RKO (cell line): ENCODE measurements at places on chromosomes 2 and 18.

DNA sequence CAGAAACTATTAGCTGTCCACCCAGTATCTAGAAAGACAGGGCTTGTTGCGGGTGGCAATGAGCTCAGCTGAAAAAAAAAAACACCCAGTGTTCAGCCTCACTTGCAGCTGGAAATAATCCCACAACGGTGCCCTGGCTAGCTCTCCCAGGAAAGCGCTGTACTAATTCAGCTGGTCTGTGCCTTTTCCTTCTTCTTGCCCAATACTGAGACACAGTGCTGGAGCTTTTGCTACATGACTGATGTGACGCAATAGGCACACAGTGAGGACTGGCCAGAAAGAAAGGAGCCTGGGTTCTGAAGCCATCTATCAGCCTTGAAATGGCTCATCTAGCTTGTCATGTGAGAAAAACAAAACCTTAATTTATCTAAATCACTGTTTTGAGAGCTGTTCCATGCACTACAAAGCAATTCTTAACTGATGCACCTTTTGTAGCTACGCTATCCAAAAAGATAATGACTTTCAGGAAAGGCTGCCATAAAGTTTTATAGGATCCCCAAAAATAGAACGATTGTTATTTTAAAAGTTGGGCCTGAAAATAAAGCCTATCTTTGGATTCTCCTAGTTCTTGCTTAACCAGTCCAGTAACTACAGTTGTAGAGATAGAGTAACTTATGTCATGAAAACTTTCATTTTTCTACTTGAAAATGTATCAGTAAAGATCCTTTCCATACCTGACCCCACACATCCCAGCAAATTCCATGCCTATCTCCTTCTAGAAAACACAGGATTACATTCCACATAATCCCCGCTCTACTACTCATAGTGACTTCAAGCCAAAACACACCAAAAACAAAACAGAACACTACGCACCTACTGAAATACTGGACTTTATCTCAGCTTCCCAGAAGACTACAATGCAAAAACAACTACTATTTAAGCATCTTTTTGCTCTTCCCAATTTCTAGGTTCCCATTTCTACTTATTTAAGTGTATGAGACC lies 15.9 kb downstream of the KIDINS220 start:
- DNase-seq = no peak

DNA sequence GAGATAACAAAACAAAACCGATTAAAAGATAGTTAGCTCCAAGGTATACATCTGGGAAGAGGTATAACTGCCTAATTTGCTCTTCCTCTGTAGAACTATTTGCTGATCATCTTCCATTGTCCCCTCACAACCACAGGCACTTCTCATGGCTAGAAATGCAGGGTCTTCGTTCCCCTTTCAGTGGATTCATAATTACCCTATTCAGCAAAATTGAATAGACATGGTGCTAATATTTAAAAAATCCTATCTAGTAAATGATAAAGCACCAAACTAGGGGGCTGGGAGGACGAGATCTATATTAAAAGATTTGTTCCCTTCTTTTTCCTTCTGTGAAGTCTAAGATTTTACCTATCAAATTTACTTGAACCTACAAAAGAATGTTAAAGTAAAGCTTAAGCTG lies 30.8 kb upstream of the ADAM17 start:
- DNase-seq = no peak

GRCh38 chr2:3435445-3435844 lies 56.0 kb downstream of the TRAPPC12 start:
- no peak for DNase-seq

DNA sequence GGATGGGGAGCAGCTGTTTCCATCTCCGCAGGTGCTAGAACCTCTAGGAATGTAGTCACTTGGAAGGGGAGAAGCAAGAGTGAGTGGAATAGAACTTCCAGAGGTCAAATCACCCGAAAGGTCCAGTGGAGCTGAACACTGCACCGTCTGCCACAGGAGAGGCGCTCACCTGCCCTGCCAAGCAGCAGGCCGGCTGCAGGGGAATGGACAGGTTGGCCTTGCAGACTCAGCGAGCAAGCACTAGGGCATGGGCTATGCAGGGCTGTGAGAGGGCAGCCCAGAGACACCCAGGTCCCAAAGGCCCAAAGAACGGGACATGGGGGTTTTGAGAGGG lies 214.2 kb downstream of the TNS1 start:
- no peak for DNase-seq

- no peak for DNase-seq
Measured at GRCh38 chr2:42098571-42099437, 51.0 kb downstream of the PKDCC start.

GRCh38 chr2:67281101-67281500 lies 116.0 kb upstream of the ETAA1 start:
- no peak for DNase-seq
